Activated naive CD8-positive, alpha-beta T cell treated with anti-CD3 and anti-CD28 coated beads for 36 hours (primary cell): ENCODE measurements at places on chromosomes 5 and 9. TPM values are rescaled to one million over a fixed set of nuclear protein-coding genes. Genes with fewer than 3 reads are reported as not detected.

GRCh38 chr9:92247981-92248380 lies 45.5 kb downstream of the IARS1 start:
- no peaks in the 10 kb centered on the region for H3K27me3 ChIP-seq
- no peak overlapping the region for H3K4me3 ChIP-seq
- peak overlapping the region; percentile 65 for H3K27ac ChIP-seq
- no peak for DNase-seq
- no peaks in the 10 kb centered on the region for H3K4me1 ChIP-seq
- H3K36me3 ChIP-seq, result peaks cover 47% of the 10 kb centered on the region

DNA sequence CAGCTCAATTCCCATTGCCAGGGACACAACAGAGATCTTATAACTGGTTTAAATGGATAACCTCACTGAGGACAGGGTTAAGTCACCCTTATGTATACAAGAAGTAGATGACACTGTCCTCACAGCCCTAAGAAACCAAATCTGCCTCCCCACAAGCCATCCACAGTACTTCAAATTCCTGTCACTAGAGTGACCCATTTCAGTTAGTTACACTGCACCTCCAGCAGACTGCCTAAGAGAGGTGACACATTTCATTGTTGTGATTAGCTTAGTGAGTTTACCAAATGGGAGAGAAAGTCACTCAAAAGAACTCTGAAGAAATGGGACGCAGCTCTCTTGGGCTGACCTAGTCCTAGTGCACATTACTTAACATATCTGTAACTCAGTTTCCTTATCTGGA lies 53.6 kb upstream of the HTR1A start:
- H3K36me3 ChIP-seq, result no peaks in the 10 kb centered on the region
- no peaks in the 10 kb centered on the region for H3K4me1 ChIP-seq
- no peak for DNase-seq
- H3K27ac ChIP-seq, result no peak overlapping the region
- H3K4me3 ChIP-seq, result no peak overlapping the region

DNA sequence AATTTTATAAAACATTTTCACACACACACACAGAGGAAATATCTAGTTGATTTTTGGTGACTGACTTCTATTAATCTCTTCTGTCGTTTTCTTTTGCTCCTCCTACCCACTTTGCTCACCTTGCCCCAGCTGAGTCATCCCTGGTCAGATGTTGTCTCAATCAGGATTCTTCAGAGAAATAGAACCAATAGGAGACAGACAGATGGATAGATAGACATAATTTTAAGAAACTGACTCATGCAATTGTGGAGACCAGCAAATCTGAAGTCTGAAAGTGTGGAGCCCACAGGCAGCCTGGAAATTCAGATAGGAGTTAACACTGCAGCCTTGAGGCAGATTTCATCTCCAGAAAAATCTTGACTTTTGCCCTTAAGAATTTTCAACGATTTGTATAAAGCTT lies 37.0 kb upstream of the PIK3R1 start:
- H3K36me3 ChIP-seq, result no peaks in the 10 kb centered on the region
- peaks cover 5% of the 10 kb centered on the region for H3K4me1 ChIP-seq
- H3K27ac ChIP-seq, result no peak overlapping the region
- no peak for DNase-seq
- no peaks in the 10 kb centered on the region for H3K27me3 ChIP-seq
- no peak overlapping the region for H3K4me3 ChIP-seq

GRCh38 chr5:53923961-53924360 lies 363.5 kb downstream of the NDUFS4 start:
- H3K4me1 ChIP-seq, result peaks cover 1% of the 10 kb centered on the region
- no peak overlapping the region for H3K27ac ChIP-seq
- peaks cover 5% of the 10 kb centered on the region for H3K36me3 ChIP-seq
- no peak for DNase-seq
- H3K27me3 ChIP-seq, result no peaks in the 10 kb centered on the region

- no peak overlapping the region for H3K27ac ChIP-seq
- peaks cover 36% of the 10 kb centered on the region for H3K4me1 ChIP-seq
- H3K36me3 ChIP-seq, result peaks cover 44% of the 10 kb centered on the region
These were observed 107.8 kb downstream of the SMIM23 start for GRCh38 chr5:171893290-171893886.

DNA sequence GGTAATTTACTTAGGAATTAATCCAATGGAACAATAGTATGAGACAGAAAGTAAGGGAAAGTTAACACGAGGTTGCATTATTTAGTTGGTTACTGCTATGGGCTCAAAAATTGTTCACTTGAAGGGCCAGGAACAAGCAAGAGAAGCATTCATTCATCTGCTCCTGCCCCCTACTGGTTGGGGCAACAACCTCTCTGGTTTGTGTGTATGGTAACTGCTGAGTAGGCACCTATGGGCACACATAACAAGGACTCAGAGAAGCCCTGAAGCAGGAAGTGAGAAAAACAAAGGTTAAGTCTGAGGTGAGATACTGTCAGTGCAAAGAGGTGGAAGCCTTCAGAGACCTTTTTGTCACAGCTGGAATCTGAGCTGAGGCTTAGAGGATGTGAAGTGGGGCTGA lies 34.4 kb upstream of the RANBP6 start:
- peaks cover 7% of the 10 kb centered on the region for H3K4me1 ChIP-seq
- no peak overlapping the region for H3K4me3 ChIP-seq
- H3K27ac ChIP-seq, result no peak overlapping the region
- H3K27me3 ChIP-seq, result peaks cover 4% of the 10 kb centered on the region

DNA sequence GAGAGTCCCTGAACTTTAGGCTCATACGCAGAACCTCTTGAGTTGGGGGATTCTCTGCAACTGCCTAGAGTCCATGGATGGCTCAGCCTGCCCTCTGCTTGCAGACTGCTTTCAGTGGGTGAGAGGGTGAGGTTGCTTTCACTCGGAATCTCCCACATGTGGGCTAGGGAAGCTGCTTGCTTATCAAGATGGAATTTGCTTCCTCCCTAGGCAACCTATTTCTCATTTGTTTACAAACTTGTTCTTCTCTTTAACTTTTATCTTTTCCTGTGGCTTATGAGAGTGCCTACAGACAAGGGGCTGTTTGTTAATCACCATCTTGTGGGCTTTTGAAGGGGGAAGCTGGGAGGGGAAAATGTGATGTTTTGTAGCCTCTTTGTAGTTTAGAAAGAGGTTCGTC lies 10.0 kb downstream of the TLE4 start:
- H3K27me3 ChIP-seq, result no peaks in the 10 kb centered on the region
- peaks cover 44% of the 10 kb centered on the region for H3K36me3 ChIP-seq
- peaks cover 79% of the 10 kb centered on the region for H3K4me1 ChIP-seq
- H3K27ac ChIP-seq, result peak overlapping the region; percentile 39
- H3K4me3 ChIP-seq, result peak overlapping the region; percentile 60

- no peak for DNase-seq
- H3K4me3 ChIP-seq, result no peak within 1 kb of the TSS
- H3K36me3 ChIP-seq, result no peaks in the 10 kb centered on the region
- H3K27ac ChIP-seq, result no peak within 1 kb of the TSS
These were observed at the start of gene UGT3A1 for GRCh38 chr5:35990941-35991611. Gene UGT3A1, minus strand, starts transcription at chr5:35991390. Its CDS starts 150 bp downstream, at chr5:35991240.

GRCh38 chr5:1505506-1506241 lies 18.1 kb downstream of the LPCAT1 start:
- no peak overlapping the region for H3K27ac ChIP-seq
- H3K36me3 ChIP-seq, result peaks cover 11% of the 10 kb centered on the region
- H3K4me1 ChIP-seq, result peaks cover 17% of the 10 kb centered on the region
- no peak for DNase-seq
- H3K27me3 ChIP-seq, result no peaks in the 10 kb centered on the region

DNA sequence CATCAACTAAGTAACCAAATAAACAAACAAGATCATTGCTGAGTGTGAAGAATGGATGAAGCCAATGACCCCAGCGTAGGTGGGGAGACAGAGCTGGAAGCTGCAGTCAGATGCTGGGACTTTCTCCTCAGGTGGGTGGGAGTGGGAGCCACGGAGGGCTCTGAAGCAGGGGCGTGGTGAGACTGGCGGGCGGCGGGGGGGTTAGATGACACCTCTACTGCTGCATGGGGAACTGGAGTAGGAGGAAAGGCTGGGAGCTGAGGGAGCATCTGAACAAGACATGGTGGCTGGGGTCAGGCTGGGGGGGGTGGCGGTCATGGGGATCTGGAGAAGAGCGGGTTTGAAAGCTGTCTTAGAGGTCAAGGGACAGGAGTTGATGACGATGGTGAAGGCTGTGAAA lies 193.8 kb downstream of the C9orf50 start:
- H3K4me1 ChIP-seq, result peaks cover 8% of the 10 kb centered on the region
- no peak overlapping the region for H3K27ac ChIP-seq
- no peak for DNase-seq
- no peaks in the 10 kb centered on the region for H3K36me3 ChIP-seq
- no peak overlapping the region for H3K4me3 ChIP-seq

DNA sequence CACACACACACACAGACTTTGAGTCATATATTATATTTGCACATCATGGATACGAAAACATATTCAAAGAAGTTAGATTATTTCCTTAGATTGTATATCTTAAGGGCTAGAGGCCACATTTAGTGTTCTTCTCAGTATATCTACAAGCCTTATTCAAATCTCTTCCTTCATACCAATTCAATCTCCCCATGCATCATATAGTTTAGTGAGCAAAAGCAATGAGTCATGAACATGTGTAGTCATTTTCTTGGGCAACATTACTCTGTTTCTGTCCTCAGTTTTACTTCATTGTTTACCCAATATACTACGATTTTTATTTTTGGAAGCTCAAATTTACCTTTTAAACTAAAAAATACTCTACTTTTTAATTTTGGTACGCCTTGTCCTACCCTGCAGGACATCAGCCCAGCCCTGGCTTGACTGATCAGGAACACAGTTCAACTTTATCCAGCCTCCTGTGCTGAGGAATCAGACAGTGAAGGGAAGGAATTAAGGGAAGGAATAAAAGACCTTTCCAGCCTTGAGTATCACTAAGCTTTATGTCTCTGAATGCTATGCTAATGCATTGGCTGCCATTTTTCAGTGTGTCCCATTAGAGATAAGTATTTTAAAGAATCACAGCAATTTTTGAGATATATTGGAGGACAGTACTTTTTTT lies 101.7 kb upstream of the FST start:
- no peak overlapping the region for H3K4me3 ChIP-seq
- H3K27ac ChIP-seq, result no peak overlapping the region
- H3K27me3 ChIP-seq, result peaks cover 7% of the 10 kb centered on the region

DNA sequence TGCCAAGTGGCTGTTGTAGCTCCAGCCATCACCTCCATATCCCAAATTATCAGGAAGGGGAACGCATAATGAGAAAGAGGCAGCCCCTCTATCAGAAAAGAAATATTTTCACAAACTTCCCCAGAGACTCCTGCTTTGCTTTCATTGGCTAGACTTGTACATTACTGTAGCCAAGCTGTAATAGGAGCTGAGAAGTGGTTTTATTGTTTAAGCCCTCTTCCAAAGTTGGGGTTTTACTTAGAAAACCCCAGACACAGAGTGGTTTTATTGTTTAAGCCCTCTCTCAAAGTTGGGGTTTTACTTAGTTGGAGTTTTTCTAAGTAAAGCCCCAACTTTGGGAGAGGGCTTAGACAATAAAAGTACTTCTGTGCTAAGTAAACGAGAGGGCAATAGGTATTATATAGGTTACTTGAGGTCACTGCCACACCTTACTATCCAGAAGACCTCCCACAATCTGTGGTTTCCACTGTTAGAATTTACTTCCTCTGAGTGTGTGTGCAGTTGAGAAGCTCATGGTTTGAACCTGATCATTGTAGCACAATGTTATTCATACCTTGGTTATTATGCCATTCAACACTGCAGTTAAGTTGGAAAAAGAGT lies 215.7 kb upstream of the OTULINL start:
- peaks cover 9% of the 10 kb centered on the region for H3K36me3 ChIP-seq
- DNase-seq, result no peak
- H3K27me3 ChIP-seq, result no peaks in the 10 kb centered on the region
- no peak overlapping the region for H3K4me3 ChIP-seq
- H3K27ac ChIP-seq, result peak overlapping the region; percentile 84

- DNase-seq, result no peak
- H3K27ac ChIP-seq, result no peak overlapping the region
- no peaks in the 10 kb centered on the region for H3K36me3 ChIP-seq
- no peaks in the 10 kb centered on the region for H3K27me3 ChIP-seq
- no peaks in the 10 kb centered on the region for H3K4me1 ChIP-seq
These were observed 150.9 kb downstream of the ISOC1 start for GRCh38 chr5:129245489-129245888.

- no peak for DNase-seq
- no peaks in the 10 kb centered on the region for H3K36me3 ChIP-seq
- H3K4me3 ChIP-seq, result no peak overlapping the region
These were observed 3.8 kb downstream of the AQP3 start for GRCh38 chr9:33443464-33444154.

GRCh38 chr9:36902080-36902716 lies 131.9 kb downstream of the PAX5 start:
- H3K4me1 ChIP-seq, result peaks cover 6% of the 10 kb centered on the region
- no peaks in the 10 kb centered on the region for H3K36me3 ChIP-seq
- no peak overlapping the region for H3K4me3 ChIP-seq
- no peak overlapping the region for H3K27ac ChIP-seq
- H3K27me3 ChIP-seq, result peaks cover 22% of the 10 kb centered on the region
- DNase-seq, result no peak

DNA sequence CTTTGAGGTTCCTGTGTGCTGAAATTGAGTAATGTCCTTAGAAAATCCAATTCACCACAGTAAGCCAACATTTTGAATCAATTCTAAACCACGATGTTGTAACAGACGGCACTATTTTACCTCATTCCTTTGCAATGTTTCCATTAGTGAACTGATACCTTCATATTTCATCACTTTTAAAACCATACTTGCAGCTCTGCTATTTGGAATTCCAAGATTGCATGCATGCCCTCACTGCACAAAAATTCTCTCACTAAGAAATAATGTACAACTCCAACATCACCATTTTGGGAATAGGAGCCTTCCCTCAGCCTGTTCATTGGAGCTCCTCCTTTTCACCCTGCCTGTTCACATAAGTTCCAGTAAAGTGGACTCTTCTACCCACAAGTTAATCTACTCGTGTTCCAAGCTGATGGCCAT lies 74.8 kb upstream of the TGFBR1 start:
- H3K4me1 ChIP-seq, result peaks cover 20% of the 10 kb centered on the region
- H3K27me3 ChIP-seq, result no peaks in the 10 kb centered on the region
- H3K27ac ChIP-seq, result no peak overlapping the region
- no peaks in the 10 kb centered on the region for H3K36me3 ChIP-seq
- no peak overlapping the region for H3K4me3 ChIP-seq

- no peak overlapping the region for H3K27ac ChIP-seq
- H3K4me1 ChIP-seq, result no peaks in the 10 kb centered on the region
- no peak overlapping the region for H3K4me3 ChIP-seq
- no peak for DNase-seq
These were observed 121.9 kb upstream of the GHR start for GRCh38 chr5:42301349-42301748.

- no peak for DNase-seq
- H3K4me1 ChIP-seq, result peaks cover 2% of the 10 kb centered on the region
- no peaks in the 10 kb centered on the region for H3K36me3 ChIP-seq
- no peaks in the 10 kb centered on the region for H3K27me3 ChIP-seq
- no peak overlapping the region for H3K27ac ChIP-seq
- H3K4me3 ChIP-seq, result no peak overlapping the region
These were observed 9.7 kb upstream of the MYOZ3 start for GRCh38 chr5:150651382-150651781.

The FABP6 gene
- not detected for total RNA-seq

The PCDHGA4 gene
- total RNA-seq, result 0.12 TPM

The SHC3 gene
- total RNA-seq, result not detected

The SPATA31D4 gene
- not detected for total RNA-seq

The SPATA31E1 gene
- total RNA-seq, result not detected

The PCDHB9 gene
- total RNA-seq, result not detected
